Activated T-cell treated with anti-CD3 and anti-CD28 coated beads, Interleukin-2, amount 50 U/mL, for 24 hours (primary cell): ENCODE measurements at places on chromosomes 11 and 22.

GRCh38 chr11:25838918-25839625 is 492.9 kb upstream of the ANO3 start:
- DNase-seq: no peak

GRCh38 chr22:35598396-35598710 is 18.8 kb downstream of the MB start:
- no peak for DNase-seq

DNA sequence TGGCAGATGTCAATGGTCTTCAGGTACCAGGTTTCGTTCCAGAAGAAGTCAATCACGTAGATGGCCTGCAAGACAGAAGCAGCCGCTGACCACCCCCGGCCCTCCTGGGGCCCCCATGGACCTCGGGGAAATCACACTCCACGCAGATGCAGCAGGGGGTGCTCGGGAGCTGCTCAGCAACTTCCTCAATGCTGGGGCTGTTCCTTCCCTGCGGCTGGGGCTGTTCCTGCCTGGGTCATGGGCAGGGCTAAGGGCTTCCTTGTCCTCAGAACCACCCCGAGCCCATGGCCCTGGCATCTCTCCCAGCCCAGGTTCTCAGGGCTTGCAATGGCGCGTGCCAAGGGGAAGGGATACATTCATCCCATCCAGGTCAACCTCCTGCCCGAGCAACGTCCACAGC is 10.3 kb downstream of the DHCR7 start:
- no peak for DNase-seq

DNA sequence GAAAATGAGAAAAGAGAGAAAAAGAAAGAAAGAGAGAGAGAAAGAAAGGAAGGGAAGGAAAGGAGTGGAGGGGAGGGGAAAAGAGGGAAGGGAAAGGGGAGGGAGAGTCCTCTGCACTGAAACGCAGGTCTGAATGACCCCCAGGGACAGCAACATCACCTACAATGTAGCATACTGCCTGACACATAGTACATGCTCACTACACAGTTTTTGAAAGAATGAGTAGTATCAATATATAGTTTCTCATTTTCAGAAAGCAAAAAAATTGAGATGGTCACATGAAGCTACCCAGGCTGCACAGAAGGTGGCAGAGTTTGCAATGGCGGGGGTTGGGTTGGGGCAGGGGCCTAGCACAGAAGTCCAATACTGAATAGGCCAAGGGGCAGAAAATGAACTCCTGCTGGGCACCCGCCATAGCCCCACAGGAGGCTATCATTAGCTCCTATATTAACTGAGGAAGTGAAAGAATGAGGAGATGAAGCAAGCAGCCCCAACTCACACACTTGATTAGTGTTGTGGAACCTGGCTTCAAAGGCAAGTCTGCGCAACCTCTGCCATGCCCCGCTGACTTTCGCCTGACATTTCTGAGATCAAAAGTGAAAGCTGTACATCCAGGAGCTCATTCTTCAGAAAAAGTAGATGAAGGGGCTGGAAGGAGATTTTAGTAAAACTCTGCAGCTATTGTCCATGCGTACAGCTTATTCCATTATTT is 241.2 kb upstream of the SYN3 start:
- no peak for DNase-seq

- no peak for DNase-seq
These were observed 56.9 kb downstream of the KREMEN1 start for GRCh38 chr22:29129808-29130140.

DNA sequence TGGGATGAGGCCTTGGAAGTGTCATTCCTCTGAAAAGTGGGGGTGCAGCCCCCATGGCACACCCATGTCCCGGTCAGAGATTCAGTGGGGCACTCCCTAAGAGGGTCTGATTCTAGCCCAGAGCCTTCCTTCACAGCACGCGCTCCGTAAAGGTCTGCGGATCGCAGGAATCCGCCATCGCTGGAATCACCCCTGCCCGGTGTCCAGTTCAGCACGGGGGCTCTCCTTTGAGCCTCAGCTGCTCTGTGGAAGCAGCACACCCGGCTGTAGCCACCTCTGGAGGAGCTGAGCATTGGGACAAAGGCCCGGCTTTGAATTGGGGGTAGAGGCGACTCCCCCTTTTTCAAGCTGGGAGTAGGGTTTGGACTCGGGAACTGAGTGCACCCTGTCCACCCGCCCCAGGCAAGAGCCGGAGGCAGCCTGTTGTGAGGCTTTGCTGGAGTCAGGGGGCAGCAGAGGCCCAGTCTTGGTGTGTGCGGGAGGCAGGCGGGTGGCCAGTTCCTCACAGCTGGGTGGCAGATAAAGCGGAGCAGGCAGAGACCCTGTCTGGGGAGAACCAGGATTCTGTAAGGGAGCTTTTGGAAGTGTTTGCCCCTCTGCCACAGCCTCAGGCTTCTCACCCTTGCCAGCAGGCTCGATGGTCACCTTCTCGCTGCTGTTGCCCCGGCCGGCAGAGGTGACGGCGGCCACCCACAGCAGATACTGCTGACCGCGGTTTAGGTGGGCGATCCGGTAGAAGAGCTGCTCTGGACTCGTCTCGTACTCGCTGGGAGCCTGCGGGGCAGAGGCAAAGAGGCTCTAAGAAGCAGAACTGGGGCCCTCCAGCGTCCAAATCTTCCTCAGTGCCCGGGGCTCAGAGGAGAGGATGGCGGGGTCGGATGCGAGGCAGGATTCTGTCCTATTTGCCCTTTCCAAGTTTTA is 115.9 kb downstream of the CEP164 start:
- DNase-seq: no peak

DNA sequence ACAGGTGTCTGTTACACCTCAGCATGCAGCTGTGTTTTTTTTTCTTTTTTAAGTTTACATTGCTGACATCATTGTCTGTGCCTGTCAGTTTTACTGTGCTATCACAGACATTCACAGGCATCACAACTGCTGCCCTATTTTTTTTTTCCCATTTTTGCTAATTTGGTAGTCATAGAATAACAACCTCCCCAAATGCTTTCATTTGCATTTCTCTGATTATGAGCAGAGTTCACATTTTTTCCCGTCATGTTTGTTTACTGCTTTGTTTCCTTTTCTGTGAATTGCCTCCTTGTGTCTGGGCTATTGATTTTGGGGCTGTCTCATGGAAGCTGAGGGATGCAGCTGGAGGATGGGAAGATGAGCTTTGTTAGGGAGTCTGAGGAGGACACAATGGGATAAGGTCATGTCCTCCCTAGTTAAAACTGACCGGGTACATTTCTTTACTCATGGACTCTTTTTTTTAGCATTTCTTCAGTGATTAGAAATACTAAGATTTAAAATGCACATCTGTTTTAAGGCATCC is 155.1 kb downstream of the LDLRAD3 start:
- no peak for DNase-seq

GRCh38 chr11:10984250-10984649 is 126.4 kb upstream of the ZBED5 start:
- no peak for DNase-seq

DNA sequence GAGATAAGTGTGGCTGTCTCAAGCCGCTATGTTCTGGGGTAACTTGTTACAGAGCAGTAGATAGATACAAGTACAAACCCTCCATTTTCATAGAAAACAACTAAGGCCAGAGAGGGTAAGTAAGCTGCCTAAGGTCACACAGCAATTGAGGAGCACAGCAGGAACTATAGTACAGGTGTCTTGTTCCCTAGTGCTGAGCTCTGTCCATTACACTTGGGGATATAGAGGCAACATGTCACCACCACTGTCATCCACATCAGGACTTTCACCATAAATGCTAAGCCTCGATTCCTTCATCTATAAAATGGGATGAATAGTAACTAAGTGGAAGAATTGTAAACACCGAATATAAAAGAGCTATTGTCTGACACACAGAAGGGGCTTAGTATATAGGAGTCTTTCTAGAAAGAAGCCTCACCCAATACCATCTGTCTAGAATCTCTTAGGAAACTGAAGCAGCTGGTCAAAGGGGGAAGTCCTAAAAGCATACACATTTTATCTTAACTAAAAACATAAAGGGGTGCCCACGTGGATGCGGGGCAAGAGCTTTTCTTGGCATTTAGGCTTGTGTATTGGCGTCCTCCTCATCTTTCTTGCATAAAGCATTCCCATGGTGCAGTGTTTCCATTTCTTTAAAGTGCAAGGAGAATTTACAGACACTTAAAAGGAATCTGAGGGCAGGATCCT is 93.8 kb upstream of the ALX4 start:
- DNase-seq: no peak

- no peak for DNase-seq
These were observed 24.2 kb downstream of the PPFIBP2 start for GRCh38 chr11:7538031-7538430.

DNA sequence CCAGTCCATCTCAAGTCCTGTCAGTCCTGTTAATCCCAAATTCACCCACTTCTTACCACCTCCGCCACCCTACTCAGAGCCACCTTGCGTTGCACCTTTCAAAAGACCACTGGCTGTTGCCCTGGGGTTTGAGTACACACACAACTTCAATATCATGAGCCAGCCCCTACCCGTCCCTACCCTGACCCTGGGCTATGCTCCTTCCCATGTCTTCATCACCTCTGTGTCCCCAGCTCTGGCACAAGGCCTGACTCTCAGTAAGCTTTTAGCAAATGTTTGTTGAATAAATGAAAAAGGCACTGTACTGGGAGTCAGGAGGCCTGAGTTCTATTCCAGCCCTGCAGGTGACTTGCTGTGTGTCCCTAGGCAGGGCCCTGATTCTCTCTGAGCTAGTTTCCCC is 26.5 kb downstream of the OTOG start:
- no peak for DNase-seq
